ENCODE measurements at places on chromosomes 16 and 17. TPM values are rescaled to one million over a fixed set of nuclear protein-coding genes. Genes with fewer than 3 reads are reported as not detected.

DNA sequence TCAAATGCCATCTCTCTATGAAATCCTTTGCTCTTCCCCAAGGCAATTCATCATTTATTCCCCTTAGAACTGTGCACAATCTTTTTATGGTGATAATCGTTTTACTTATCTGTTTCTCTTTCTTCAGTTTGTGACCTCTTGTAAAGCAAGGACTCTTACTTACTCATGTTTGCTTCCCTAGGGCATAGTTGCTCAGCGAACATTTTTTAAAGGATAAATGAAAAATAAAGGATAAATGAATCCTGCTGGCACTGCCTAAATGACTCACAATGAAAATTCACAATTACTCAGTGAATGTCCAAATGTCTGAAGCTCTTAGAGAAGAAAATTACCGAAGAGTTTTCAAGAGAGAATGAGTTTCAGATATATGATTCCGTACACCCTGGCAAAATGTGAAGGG is 671.7 kb downstream of the CDH11 start:
- H3K27ac ChIP-seq = no peak overlapping the region
- no peaks in the 10 kb centered on the region for H3K4me1 ChIP-seq
- no peaks in the 10 kb centered on the region for H3K27me3 ChIP-seq
- DNase-seq = no peak
- no peaks in the 10 kb centered on the region for H3K36me3 ChIP-seq

- no peaks in the 10 kb centered on the region for H3K27me3 ChIP-seq
- DNase-seq = no peak
- no peak overlapping the region for H3K4me3 ChIP-seq
- no peak overlapping the region for H3K27ac ChIP-seq
- H3K4me1 ChIP-seq = no peaks in the 10 kb centered on the region
Measured at GRCh38 chr17:78284146-78284545, 52.7 kb downstream of the TMEM235 start.

PLA2G10 gene
- not detected for total RNA-seq

DNA sequence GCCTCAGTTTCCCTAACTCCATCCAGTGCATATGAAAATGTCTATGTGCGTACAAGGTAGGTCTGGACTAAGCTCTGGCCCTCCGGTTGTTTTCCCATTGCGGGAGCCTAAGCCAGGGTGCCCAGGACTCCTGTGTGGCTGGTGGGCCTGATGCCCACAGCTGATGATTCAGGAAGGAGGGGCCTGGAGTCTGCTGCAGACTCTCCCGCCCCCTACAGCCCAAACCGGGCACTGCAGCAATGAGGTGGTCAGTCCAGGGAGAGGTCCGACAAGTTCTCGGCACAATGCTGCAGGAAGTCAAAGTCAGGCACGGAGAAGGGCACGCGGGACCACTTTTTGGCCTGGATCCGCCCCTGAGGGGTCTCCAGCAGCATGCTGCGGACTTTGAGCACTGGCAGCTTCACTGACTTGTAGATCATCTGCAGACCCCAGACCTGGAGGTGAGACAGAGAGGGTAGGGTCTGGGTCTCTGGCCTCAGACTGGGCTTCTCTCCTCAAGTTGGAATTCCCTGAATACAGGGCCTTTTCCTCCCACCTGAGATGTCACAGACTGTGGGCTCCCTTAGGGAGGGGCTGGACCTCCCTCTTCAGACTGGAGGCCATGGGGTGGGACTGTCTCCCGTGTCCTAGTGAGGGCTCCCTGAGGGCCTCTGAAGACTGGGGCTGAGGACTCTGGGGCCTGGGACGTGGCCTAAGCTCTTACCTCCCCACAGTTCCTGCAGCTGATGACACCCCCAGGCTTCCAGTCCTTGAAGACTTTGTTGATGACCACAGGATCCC is 3.4 kb upstream of the ZNF385C start:
- no peak for DNase-seq
- no peak overlapping the region for H3K27ac ChIP-seq
- no peak overlapping the region for H3K4me3 ChIP-seq
- H3K27me3 ChIP-seq = peaks cover 12% of the 10 kb centered on the region

DNA sequence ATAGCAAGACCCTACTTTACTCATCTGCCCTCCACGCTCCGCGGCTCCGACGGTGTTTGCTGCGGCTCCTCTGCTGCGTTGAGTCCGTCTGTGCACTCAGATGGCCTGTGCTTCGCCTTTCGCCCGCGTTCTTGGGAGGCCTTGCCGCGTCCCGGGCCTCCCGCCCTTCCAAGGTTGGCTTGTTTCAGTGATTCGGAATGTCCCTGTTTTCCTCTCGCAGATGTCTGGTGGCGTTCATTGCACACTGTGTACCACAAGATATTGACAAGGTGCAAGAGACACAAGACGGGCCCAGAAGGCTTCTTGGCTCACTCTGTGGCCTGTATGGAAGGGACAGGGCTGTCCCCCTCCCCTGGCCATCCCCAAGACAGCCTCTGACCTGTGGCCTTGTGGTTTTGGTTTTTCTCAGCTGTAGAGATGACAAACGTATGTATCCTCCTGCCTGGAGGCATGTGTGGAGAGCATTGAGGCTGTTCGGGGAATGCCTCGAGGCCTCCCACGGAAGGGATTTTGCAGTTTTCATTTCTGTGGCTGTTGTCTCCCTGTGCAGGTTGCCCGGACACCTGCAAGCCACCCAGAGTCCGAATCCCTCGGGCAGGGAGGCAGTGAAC is 15.4 kb downstream of the MGRN1 start:
- no peak overlapping the region for H3K27ac ChIP-seq
- H3K36me3 ChIP-seq = no peaks in the 10 kb centered on the region
- no peaks in the 10 kb centered on the region for H3K27me3 ChIP-seq
- H3K4me3 ChIP-seq = no peak overlapping the region
- DNase-seq = no peak
- peaks cover 4% of the 10 kb centered on the region for H3K4me1 ChIP-seq

CD300A gene
- total RNA-seq = 6.2 TPM
